ENCODE measurements at places on chromosomes 1 and 21. TPM values are rescaled to one million over a fixed set of nuclear protein-coding genes. Genes with fewer than 3 reads are reported as not detected.
A peak's percentile ranks its signal among the peaks of the same experiment; 100 is the strongest.

Gene SPRR5
- total RNA-seq: not detected

Gene UMODL1
- total RNA-seq: not detected

Gene EFNA3
- 1.6 TPM for total RNA-seq

Gene PRR9
- not detected for total RNA-seq

Gene DDAH1
- 50.2 TPM for total RNA-seq

Gene OR2M3
- total RNA-seq: not detected

Gene ARHGEF10L
- 46.5 TPM for total RNA-seq

Gene NUF2
- 39.4 TPM for total RNA-seq

Gene SLC44A3
- total RNA-seq: 3.8 TPM

Gene TSPEAR
- total RNA-seq: 0.07 TPM

Gene OPTC
- total RNA-seq: not detected

Gene OR2AK2
- total RNA-seq: not detected

Gene DMRTA2
- not detected for total RNA-seq

DNA sequence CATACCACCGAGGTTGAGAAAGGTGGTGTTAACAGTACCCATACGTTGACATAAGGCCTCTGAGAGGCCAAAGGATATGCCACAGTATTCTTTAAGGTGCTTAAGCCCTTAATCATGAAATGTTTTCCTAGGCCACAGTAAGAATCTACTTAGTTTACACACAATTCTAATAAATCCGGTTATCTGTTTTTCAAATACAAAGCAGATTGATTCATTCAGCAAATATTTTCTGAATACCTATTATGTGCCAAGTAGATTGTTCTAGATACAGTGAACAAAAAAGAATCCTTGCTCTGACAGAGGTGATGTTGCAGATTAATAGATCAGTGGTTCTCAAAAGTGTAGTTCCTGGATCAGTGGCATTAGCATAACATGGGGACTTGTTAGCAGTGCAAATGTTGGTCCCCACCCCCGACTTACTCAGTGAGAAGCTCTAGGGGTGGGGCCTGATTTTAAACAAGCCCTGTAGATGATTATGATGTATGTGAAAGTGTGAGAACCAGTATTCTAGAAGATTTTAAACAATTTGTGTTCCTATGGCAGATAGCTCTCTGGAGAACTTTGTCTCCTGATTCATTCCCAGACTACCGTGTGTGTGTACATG, 61.6 kb downstream of the NFIA start:
- peaks cover 74% of the 10 kb centered on the region for H3K4me1 ChIP-seq
- H3K4me3 ChIP-seq: no peak overlapping the region
- no peak overlapping the region for H3K27ac ChIP-seq
- H3K27me3 ChIP-seq: no peaks in the 10 kb centered on the region
- H3K36me3 ChIP-seq: peaks cover 17% of the 10 kb centered on the region

- no peaks in the 10 kb centered on the region for H3K36me3 ChIP-seq
- peaks cover 42% of the 10 kb centered on the region for H3K27me3 ChIP-seq
- no peak overlapping the region for H3K4me3 ChIP-seq
- H3K4me1 ChIP-seq: no peaks in the 10 kb centered on the region
Measured at GRCh38 chr1:226825037-226825745, 45.2 kb upstream of the PSEN2 start.

DNA sequence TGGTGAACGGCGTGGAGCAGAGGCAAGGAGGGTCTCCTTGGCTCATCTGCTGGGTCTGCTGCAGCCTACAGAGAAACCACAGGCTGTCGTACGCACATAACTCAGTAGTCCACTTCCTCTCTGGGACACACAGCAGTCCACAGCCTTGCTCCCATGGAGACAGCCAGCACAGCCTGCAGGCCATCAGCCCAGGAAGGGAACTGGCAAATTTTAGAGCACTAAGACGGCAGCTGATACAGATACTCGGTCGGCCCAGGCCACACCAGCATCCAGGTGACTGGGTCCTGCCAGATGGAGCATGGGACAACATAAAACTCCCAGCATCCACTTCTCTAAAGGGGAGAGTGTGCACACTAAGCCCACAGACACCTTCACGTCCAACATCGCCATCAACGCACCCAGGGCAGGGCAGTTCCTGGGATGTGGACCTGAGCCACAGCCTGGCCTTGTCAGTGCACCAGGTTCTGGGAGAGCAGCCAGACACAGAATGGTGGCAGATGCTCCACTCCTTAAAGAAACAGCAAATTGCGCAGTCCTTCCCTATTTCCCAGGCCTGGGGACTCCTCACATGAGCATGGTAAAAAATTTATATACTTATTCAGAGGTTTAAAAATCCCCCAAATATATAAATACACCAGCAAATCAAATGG, 247.1 kb upstream of the RAB4A start:
- H3K27ac ChIP-seq: peak overlapping the region; percentile 62
- DNase-seq: no peak
- H3K36me3 ChIP-seq: no peaks in the 10 kb centered on the region
- no peaks in the 10 kb centered on the region for H3K27me3 ChIP-seq
- peaks cover 78% of the 10 kb centered on the region for H3K4me1 ChIP-seq
- H3K4me3 ChIP-seq: no peak overlapping the region

DNA sequence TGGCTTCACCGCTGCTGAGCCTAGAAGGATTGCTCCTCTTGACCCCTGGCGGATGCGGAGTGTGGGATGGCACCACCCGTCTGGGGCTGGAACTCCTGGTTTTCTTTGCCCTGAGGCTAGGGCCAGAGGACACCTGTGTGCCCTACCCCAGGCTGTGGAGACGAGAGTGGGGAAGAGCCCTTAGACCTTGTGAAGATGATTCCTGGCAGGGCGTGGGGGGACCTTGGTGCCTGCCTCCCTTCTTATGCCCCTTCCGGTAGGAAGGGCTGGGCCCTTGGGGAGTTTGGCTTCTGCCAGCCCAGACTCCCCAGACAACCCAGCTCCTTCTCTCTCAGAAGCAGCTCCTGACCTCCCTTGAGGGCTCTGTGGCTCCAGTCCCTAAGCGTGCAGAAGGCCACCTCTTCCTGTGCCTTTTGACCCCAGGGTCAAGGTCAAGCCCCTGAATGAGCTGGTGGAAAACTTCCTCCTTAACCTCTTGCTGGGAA, 891 bp downstream of the RPS6KA1 start:
- no peaks in the 10 kb centered on the region for H3K36me3 ChIP-seq
- H3K27ac ChIP-seq: peak overlapping the region; percentile 47
- peaks cover 3% of the 10 kb centered on the region for H3K27me3 ChIP-seq
- peak overlapping the region; percentile 92 for H3K4me3 ChIP-seq

- no peak overlapping the region for H3K4me3 ChIP-seq
- H3K27me3 ChIP-seq: no peaks in the 10 kb centered on the region
- H3K27ac ChIP-seq: no peak overlapping the region
- peaks cover 14% of the 10 kb centered on the region for H3K36me3 ChIP-seq
Measured at GRCh38 chr1:1531947-1532346, 8.5 kb downstream of the TMEM240 start.

- no peaks in the 10 kb centered on the region for H3K4me1 ChIP-seq
- H3K4me3 ChIP-seq: no peak overlapping the region
- no peaks in the 10 kb centered on the region for H3K27me3 ChIP-seq
- no peak overlapping the region for H3K27ac ChIP-seq
- no peak for DNase-seq
- H3K36me3 ChIP-seq: peaks cover 95% of the 10 kb centered on the region
Measured at GRCh38 chr1:17618558-17619247, 79.2 kb downstream of the ARHGEF10L start.

DNA sequence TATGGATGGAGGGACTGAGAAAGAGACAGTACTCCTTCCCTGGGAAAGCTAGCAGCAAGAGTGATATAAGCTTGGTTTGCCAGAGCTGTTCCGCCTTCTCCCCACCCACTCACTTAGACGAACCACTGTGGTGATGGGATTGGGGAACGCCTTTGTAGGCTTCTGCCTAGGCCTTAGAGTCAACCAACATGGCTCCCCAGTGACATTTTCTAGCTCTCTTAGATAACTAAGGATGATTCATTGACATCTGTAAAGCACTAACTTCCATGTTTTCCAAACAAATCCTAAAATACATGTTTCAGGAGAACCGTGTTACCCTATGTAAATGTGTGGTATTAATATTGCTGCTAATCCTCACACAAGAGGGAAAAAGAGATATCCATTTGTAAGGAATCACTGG, 21.6 kb upstream of the SSX2IP start:
- no peak overlapping the region for H3K27ac ChIP-seq
- H3K27me3 ChIP-seq: no peaks in the 10 kb centered on the region
- H3K4me3 ChIP-seq: no peak overlapping the region
- no peaks in the 10 kb centered on the region for H3K4me1 ChIP-seq

GRCh38 chr1:152347116-152347728, 12.6 kb downstream of the FLG2 start:
- no peaks in the 10 kb centered on the region for H3K4me1 ChIP-seq
- H3K4me3 ChIP-seq: no peak overlapping the region
- H3K27me3 ChIP-seq: no peaks in the 10 kb centered on the region
- H3K36me3 ChIP-seq: no peaks in the 10 kb centered on the region
- DNase-seq: peak; percentile 50
- H3K27ac ChIP-seq: no peak overlapping the region

- H3K4me1 ChIP-seq: peaks cover 21% of the 10 kb centered on the region
- H3K36me3 ChIP-seq: no peaks in the 10 kb centered on the region
- no peaks in the 10 kb centered on the region for H3K27me3 ChIP-seq
- H3K27ac ChIP-seq: peak overlapping the region; percentile 87
- no peak overlapping the region for H3K4me3 ChIP-seq
- DNase-seq: peak; percentile 97
Measured at GRCh38 chr1:234683861-234684632, 74.1 kb upstream of the IRF2BP2 start.

DNA sequence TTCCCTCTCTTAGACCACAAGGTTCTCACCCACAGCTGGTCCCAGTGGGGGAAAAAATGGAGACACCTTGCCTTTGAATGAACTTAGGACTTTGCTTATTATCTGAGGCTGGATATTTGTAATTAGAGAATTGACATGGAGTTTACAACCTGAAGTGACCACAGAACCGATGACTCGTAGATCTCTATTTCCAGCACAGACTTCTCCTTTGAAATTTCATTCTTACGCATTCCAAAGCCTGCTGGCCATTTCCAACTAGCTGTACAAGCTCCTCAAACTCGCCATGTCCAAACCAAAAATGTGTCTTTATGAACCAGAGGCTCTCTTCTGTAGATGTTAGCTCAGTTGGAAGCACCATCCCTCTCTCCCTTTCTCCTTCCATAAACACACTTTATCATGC, 12.0 kb downstream of the RAB7B start:
- no peaks in the 10 kb centered on the region for H3K4me1 ChIP-seq
- no peaks in the 10 kb centered on the region for H3K36me3 ChIP-seq
- no peaks in the 10 kb centered on the region for H3K27me3 ChIP-seq
- H3K27ac ChIP-seq: no peak overlapping the region

GRCh38 chr1:15577691-15578090, 7.2 kb downstream of the AGMAT start:
- H3K27ac ChIP-seq: no peak overlapping the region
- H3K4me1 ChIP-seq: peaks cover 22% of the 10 kb centered on the region
- no peaks in the 10 kb centered on the region for H3K27me3 ChIP-seq

GRCh38 chr21:43985690-43986251, 26.3 kb upstream of the TRAPPC10 start:
- H3K4me3 ChIP-seq: no peak overlapping the region
- peaks cover 2% of the 10 kb centered on the region for H3K36me3 ChIP-seq
- no peak overlapping the region for H3K27ac ChIP-seq
- H3K4me1 ChIP-seq: peaks cover 24% of the 10 kb centered on the region
- DNase-seq: no peak

GRCh38 chr21:28333578-28334075, 659.0 kb downstream of the LTN1 start:
- H3K36me3 ChIP-seq: no peaks in the 10 kb centered on the region
- DNase-seq: peak; percentile 13
- no peaks in the 10 kb centered on the region for H3K4me1 ChIP-seq
- no peaks in the 10 kb centered on the region for H3K27me3 ChIP-seq

- no peak overlapping the region for H3K4me3 ChIP-seq
- H3K27ac ChIP-seq: no peak overlapping the region
- no peaks in the 10 kb centered on the region for H3K27me3 ChIP-seq
- H3K4me1 ChIP-seq: 0 out of 2 replicates have a peak, but pooled peaks cover 5% of the 10 kb centered on the region
- no peak for DNase-seq
Measured at GRCh38 chr1:162011337-162012012, 12.2 kb downstream of the OLFML2B start.

DNA sequence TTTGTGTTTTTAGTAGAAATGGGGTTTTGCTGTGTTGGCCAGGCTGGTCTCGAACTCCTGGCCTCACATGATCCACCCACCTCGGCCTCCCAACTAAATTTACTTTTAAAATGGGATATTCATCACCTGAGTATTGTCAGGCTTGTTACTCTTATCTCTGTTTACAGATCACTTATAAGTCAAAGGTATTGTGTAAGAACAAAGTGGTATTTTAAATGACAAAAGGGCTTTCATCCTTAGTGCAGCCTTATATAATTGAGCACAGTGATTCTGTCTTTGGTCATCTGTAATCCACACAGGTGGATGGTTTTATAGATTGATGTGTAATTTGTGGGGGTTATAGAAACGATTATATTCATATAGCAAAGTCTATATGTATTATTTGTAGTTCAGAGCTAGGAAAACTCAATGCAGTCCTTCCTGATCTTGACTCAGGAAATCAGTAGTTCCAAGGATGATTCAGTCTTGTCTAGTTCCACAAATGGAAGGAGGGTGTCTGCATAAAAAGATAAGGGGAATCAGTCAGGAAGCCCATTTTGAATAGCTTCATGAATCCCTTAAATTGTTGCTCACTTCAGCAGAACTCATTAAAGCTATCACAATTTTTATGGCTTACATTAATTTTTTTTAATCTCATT, 34.6 kb downstream of the STXBP3 start:
- peaks cover 21% of the 10 kb centered on the region for H3K36me3 ChIP-seq
- peak; percentile 28 for DNase-seq
- no peak overlapping the region for H3K4me3 ChIP-seq
- H3K27me3 ChIP-seq: no peaks in the 10 kb centered on the region

DNA sequence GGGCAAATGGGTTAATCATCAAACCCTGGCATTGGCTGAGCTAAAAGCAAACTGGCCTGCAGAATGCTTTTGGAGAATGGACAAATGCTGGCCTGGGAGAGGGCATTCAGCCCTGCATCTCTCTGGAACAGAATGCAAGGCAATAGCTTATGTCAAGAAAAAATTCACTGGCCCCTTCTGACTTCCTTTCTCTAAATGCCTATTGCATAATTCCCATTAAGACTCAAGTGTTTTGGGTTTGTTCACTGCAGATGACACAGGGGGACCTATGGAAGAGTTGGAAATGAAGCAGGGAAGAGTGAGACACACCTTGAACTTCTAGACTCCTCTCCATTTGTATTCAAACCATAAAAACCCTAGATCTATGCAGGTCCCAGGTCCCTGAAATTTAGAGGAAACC, 15.9 kb downstream of the PEA15 start:
- H3K4me1 ChIP-seq: peaks cover 16% of the 10 kb centered on the region
- no peak for DNase-seq
- H3K27me3 ChIP-seq: no peaks in the 10 kb centered on the region
- no peak overlapping the region for H3K4me3 ChIP-seq

- no peaks in the 10 kb centered on the region for H3K4me1 ChIP-seq
- no peak for DNase-seq
Measured at GRCh38 chr1:17314491-17314971, 6.5 kb downstream of the PADI4 start.

- no peaks in the 10 kb centered on the region for H3K36me3 ChIP-seq
- no peak overlapping the region for H3K27ac ChIP-seq
- no peak overlapping the region for H3K4me3 ChIP-seq
- no peaks in the 10 kb centered on the region for H3K27me3 ChIP-seq
Measured at GRCh38 chr1:86192417-86192816, 35.8 kb upstream of the COL24A1 start.

GRCh38 chr1:7940034-7940433, 605 bp downstream of the TNFRSF9 start:
- no peak overlapping the region for H3K27ac ChIP-seq
- no peak for DNase-seq
- H3K4me1 ChIP-seq: no peaks in the 10 kb centered on the region
- no peaks in the 10 kb centered on the region for H3K36me3 ChIP-seq

- H3K36me3 ChIP-seq: no peaks in the 10 kb centered on the region
- H3K27ac ChIP-seq: no peak overlapping the region
- DNase-seq: no peak
- no peaks in the 10 kb centered on the region for H3K4me1 ChIP-seq
- H3K4me3 ChIP-seq: no peak overlapping the region
Measured at GRCh38 chr1:69661686-69662085, 94.0 kb downstream of the LRRC7 start.

Measured in HepG2 (cell line).